ENCODE measurements at places on chromosomes 4 and X.

DNA sequence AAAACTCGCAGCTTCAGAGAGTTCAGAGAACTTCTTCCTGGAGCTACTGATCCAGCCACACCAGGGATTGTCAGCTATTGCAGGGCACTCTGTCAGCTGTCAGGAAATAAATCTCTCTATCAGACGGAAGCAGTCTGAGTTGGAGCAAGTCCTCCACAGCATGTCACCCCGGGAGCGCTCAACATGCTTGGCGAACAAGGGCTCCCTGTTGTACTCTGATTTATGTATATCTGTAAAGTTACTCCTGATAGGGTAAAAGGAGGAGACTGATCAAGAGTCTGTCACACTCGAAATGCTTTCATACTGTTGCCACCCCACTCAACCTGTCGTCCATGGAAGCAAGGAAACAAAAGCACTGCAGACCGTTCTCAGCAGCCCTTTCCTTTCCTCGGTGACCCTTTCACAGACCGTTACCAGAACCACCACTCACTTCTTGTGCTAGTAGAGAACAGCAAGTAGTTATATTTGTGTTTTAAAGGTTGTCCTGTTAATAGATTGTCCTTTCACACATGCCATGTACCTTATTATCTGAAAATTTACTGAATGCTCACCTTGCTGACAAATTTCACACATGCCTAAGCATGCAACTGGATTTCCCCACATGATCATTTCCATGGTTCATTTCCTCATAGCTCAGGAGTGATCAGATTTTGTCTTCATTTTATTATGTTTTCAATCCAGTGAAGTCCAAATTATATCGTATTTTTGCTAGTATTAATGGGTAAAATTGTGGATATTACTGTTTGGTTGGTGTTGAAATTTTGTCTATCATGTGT lies 2108.9 kb upstream of the TENM3 start:
- DNase-seq = no peak

GRCh38 chrX:23999671-24000070 lies 27.3 kb downstream of the KLHL15 start:
- no peak for DNase-seq

- no peak for DNase-seq
Measured at GRCh38 chrX:53678667-53679066, 7.9 kb downstream of the HUWE1 start.

DNA sequence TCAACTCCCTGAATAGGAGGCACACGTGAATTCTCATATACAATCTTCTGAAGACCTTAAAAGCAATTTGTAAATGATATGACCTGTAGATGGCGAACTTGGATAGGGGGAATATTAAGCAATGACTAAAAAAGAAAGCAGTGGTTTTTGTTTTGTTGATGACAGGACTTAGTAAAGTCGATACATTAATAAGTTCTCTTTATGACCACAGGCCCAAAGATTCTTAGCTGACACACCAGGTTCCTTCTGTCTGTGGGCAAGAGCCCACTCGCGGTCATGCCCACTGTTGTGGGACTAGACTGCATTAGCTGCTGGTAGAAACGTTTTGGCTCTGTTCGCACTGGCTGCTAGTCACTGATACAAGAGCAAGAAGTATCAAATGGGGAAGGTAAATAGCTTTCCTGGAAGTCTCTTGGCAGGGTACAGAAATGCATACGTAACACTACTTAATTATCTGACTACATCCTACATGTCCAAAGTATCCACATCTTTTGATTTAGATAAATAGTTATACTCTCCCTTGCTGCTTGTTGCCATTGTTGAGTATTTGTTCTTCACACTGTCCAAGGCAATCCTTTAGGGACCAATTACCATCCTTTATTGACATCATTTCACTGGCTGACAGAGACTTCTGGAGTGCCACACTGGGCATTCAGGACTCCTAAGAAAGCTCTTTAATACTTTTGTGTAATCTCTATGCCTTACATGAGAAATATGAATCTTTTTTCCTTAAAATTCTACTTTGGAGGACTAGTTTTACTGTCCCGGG lies 31.0 kb downstream of the ALPK1 start:
- no peak for DNase-seq

- DNase-seq = no peak
Measured at GRCh38 chr4:89221167-89221867, 86.3 kb downstream of the GPRIN3 start.

GRCh38 chr4:98946359-98946758 lies 17.4 kb upstream of the EIF4E start:
- DNase-seq = no peak

- no peak for DNase-seq
Measured at GRCh38 chr4:53688186-53688790, 97.0 kb upstream of the LNX1 start.

GRCh38 chr4:144699565-144699964 lies 53.6 kb downstream of the HHIP start:
- DNase-seq = no peak

Data from activated CD8-positive, alpha-beta memory T cell treated with anti-CD3 and anti-CD28 coated beads for 1 hour (primary cell).